Panc1 (cell line): ENCODE measurements at places on chromosomes 3 and 15. TPM values are rescaled to one million over a fixed set of nuclear protein-coding genes. Genes with fewer than 3 reads are reported as not detected.
A peak's percentile ranks its signal among the peaks of the same experiment; 100 is the strongest.

Gene NLGN1
- 0.85 TPM for total RNA-seq

- no peak overlapping the region for H3K4me3 ChIP-seq
- no peaks in the 10 kb centered on the region for H3K36me3 ChIP-seq
- H3K27ac ChIP-seq, result no peak overlapping the region
- H3K27me3 ChIP-seq, result no peaks in the 10 kb centered on the region
Measured at GRCh38 chr3:78275420-78275852, 1235.5 kb downstream of the ROBO2 start.

GRCh38 chr3:46812237-46812791, 50.9 kb downstream of the MYL3 start:
- H3K36me3 ChIP-seq, result no peaks in the 10 kb centered on the region
- DNase-seq, result no peak
- H3K27me3 ChIP-seq, result no peaks in the 10 kb centered on the region
- H3K4me3 ChIP-seq, result peak overlapping the region; percentile 50

DNA sequence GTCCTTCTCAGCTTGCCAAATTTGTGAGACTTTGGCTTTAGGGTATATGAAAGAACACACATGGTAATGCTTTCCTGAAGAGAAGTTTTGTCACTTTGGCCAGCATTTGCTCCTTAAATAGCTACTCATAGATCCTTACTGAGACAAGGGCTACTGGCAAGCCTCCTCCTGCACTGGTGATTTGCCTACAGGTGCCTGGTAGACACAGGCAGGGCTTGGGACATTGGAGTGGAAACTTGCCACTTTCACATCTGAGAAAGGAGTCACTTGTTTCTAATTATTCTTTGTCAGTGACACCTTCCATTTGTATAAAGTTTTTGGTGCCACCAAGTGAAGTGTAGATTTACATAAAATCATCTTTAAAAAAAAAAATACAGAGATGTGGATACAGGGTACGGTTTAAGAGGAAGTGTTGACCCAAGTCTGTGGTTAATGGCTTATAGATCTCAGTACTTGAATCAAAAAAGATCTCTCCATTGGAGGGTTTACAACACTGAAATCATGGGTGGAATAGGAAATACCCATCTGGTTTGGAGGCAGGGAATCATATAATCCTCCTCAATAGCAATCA, 132.8 kb upstream of the GADL1 start:
- no peak overlapping the region for H3K4me3 ChIP-seq
- no peak for DNase-seq
- no peaks in the 10 kb centered on the region for H3K4me1 ChIP-seq
- no peaks in the 10 kb centered on the region for H3K36me3 ChIP-seq

GRCh38 chr3:52145736-52146110, 8.5 kb downstream of the POC1A start:
- no peak for DNase-seq
- no peak overlapping the region for H3K27ac ChIP-seq
- H3K4me3 ChIP-seq, result no peak overlapping the region
- no peaks in the 10 kb centered on the region for H3K4me1 ChIP-seq

Gene ANO10
- 26.6 TPM for total RNA-seq

- H3K36me3 ChIP-seq, result no peaks in the 10 kb centered on the region
- H3K27me3 ChIP-seq, result no peaks in the 10 kb centered on the region
- no peak for DNase-seq
Measured at GRCh38 chr3:23377928-23378672, 175.0 kb downstream of the UBE2E2 start.

GRCh38 chr15:95017666-95018328, 786.4 kb downstream of the MCTP2 start:
- no peak for DNase-seq
- no peaks in the 10 kb centered on the region for H3K36me3 ChIP-seq
- H3K4me1 ChIP-seq, result peaks cover 3% of the 10 kb centered on the region
- H3K4me3 ChIP-seq, result no peak overlapping the region
- H3K27ac ChIP-seq, result no peak overlapping the region
- H3K27me3 ChIP-seq, result no peaks in the 10 kb centered on the region

- H3K27ac ChIP-seq, result no peak overlapping the region
- no peaks in the 10 kb centered on the region for H3K36me3 ChIP-seq
- H3K27me3 ChIP-seq, result no peaks in the 10 kb centered on the region
- no peak for DNase-seq
Measured at GRCh38 chr3:173945170-173945569, 547.6 kb downstream of the NLGN1 start.

DNA sequence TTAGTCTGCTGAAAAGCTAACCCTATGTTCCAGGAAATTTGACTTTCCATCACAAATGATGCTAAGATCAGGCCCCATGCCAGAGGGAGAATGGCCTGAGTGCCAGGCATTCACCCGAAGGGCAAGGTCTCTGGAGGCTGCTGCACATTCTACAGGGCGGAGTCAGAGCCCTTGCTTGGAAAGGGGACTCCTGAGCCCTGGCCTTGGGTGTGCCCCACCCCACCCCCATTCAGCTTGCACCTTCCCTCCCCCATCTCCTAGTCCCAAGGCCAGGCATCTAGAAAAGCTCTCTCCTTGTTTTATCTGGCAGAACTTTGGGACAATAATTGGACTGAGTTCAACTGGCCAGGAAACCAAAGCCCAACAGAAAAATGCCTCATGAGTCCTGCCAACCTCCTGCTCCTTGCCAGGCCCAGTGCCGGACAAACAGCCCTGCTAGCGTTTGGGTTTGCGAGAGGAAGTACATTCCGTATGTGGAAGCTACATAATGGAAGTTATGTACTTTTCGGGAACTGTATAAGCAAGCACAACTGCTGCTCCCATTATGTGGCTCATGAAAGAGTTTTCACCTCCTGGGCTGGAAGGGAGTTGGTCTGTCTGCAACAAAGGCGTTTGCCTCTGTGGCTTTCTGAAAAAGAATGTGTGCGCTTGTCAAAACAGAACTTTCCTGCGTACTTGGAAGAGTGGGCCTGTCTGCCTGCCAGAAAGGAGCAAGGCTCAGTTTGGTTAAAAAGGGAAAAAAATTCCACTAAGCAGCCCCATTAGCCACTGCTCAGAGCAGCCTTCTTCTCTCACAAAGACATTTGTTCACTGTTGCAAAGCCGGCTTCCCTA, 321.5 kb upstream of the CTNNB1 start:
- no peaks in the 10 kb centered on the region for H3K36me3 ChIP-seq
- no peaks in the 10 kb centered on the region for H3K4me1 ChIP-seq
- H3K4me3 ChIP-seq, result no peak overlapping the region
- DNase-seq, result no peak
- H3K27ac ChIP-seq, result no peak overlapping the region

Gene UBAP1L
- total RNA-seq, result 1.7 TPM

DNA sequence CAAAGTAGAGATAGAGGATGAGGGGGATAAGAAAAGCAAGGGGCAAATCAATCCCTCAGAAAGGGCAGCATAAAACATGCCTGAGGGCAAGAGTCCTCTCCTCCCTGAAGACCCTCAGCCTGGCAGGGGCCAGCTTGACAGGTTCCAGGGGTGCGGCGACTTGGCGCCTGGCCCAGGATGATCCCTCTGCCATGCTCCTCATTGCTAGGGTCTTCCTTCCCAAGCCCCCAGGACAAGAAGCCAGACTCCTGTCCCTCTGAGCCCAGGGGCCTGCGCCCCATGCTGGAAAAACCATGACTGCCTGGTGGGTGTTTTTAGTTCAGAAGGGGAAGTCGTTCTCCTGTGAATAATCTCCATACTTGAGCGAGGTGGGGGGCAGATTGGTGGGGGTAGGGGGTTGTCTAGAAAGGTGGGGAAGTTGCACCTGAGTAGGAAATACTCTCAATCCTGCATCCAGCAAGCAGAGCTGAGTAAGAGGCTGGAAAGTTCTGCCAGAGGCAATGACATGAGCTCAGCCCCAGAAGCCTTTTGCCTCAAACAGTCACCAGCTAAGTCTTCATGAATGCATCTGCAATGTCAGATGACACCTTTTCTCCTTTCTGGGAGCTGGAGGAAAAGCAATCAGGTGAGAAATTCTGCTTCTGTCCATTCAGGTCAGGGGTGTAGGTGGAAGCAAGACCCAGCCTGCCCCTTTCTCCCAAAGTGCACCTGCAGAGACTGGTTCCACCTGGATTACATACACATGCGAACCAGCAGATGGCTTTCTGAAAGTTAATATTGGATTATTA, 18.3 kb downstream of the SLC12A8 start:
- no peak overlapping the region for H3K4me3 ChIP-seq
- no peak for DNase-seq
- no peak overlapping the region for H3K27ac ChIP-seq
- no peaks in the 10 kb centered on the region for H3K27me3 ChIP-seq
- peaks cover 2% of the 10 kb centered on the region; the same call in 1 of the 2 replicates for H3K4me1 ChIP-seq

DNA sequence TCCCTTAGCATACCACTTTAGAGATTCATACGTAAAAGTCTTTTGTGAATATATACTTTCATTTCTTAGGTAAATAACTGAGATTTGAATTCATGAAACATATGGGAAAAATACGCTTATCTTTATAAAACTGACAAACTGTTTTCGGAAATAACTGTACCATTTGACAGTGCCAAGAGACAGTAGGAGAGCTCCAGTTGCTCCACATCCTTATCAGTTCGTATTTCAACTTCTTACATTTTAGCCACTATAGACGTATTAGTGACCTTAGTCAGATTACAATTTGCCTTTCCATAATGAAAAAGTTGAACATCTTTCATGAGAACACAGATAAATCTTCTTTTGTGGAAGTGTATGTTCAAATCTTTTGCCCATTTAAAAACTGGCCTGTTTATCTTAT, 133.5 kb downstream of the NR2E3 start:
- no peaks in the 10 kb centered on the region for H3K4me1 ChIP-seq
- DNase-seq, result no peak
- H3K36me3 ChIP-seq, result no peaks in the 10 kb centered on the region
- H3K27ac ChIP-seq, result no peak overlapping the region
- H3K4me3 ChIP-seq, result no peak overlapping the region
- H3K27me3 ChIP-seq, result no peaks in the 10 kb centered on the region

- H3K4me3 ChIP-seq, result no peak overlapping the region
- no peaks in the 10 kb centered on the region for H3K27me3 ChIP-seq
- no peak for DNase-seq
Measured at GRCh38 chr3:30548600-30548999, 57.8 kb upstream of the TGFBR2 start.

DNA sequence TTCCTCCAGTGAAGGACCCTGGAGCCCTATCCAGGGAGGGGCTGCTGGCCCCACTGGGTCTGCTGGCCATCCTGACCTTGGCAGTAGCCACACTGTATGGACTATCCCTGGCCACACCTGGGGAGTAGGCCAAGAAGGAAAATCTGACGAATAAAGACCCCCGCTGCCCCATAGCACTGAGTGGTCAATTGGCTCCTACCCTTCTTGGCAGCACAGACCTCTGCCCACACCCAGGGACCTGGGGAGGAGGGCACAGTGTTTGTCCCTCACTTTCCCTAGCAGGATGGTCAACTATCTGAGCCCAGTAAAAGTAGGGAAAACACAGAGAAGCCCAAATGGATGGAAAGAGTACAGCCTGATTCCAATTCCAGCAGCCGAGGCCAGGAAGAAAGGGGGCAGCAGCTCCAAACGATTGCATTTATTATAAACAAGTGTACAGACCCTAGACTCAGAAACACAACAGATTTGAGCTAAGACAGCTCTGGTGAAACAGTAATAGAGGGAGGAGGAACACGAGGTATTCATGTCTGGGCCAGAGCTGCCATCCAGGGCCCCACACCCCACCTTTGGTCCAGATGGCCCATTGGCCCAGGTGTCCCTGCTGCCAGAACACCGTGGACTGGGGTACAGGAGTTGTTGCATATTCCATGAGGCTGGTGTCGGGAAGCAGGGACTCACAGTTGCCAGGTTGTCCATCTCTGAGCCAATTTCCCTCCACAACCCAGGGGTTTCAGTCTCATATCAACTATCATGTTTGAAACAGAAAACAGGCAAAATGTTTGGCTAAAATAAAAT, 21.1 kb downstream of the ATRIP start:
- peaks cover 10% of the 10 kb centered on the region for H3K4me1 ChIP-seq
- H3K4me3 ChIP-seq, result no peak overlapping the region
- H3K27ac ChIP-seq, result no peak overlapping the region
- H3K36me3 ChIP-seq, result no peaks in the 10 kb centered on the region; the same call in 1 of the 2 replicates
- H3K27me3 ChIP-seq, result no peaks in the 10 kb centered on the region
- DNase-seq, result no peak

Gene GOLGA8N
- total RNA-seq, result 4.1 TPM

Gene RBM6
- 43.6 TPM for total RNA-seq

GRCh38 chr15:37041042-37041441, 59.3 kb downstream of the MEIS2 start:
- H3K4me1 ChIP-seq, result peaks cover 1% of the 10 kb centered on the region
- DNase-seq, result no peak
- no peaks in the 10 kb centered on the region for H3K27me3 ChIP-seq

- H3K4me3 ChIP-seq, result no peak overlapping the region
- H3K27me3 ChIP-seq, result no peaks in the 10 kb centered on the region
- H3K36me3 ChIP-seq, result peaks cover 4% of the 10 kb centered on the region
- H3K4me1 ChIP-seq, result peaks cover 24% of the 10 kb centered on the region; the same call in 1 of the 2 replicates
- no peak for DNase-seq
Measured at GRCh38 chr3:138678086-138678485, 69.5 kb downstream of the FAIM start.

DNA sequence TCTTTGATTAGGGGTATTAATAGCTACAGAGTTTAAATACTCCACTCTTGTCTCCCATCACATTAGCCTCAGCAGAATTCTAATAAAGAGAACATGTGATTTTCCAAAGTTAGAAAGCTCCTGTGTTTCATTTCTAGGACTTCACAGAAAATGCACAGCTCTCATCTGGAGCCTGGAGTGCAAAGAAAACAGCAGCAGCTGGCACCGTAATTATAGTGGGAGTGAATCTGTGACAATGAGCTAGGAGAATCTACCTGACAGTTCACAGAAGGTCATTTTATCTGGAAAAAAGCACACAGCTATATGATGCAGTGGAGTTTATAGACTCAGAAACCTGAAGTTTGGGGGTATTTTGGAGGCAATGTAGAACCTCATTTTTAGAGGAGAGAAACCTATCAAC, 5.4 kb upstream of the TRIM59 start:
- no peaks in the 10 kb centered on the region for H3K36me3 ChIP-seq
- H3K4me3 ChIP-seq, result no peak overlapping the region
- H3K27me3 ChIP-seq, result no peaks in the 10 kb centered on the region
- H3K4me1 ChIP-seq, result peaks cover 5% of the 10 kb centered on the region; the same call in 1 of the 2 replicates

GRCh38 chr3:47612879-47613278, 34.2 kb upstream of the CSPG5 start:
- no peak overlapping the region for H3K27ac ChIP-seq
- peaks cover 9% of the 10 kb centered on the region; the same call in 1 of the 2 replicates for H3K36me3 ChIP-seq
- DNase-seq, result no peak
- H3K4me3 ChIP-seq, result no peak overlapping the region
- H3K4me1 ChIP-seq, result no peaks in the 10 kb centered on the region; the same call in 1 of the 2 replicates

DNA sequence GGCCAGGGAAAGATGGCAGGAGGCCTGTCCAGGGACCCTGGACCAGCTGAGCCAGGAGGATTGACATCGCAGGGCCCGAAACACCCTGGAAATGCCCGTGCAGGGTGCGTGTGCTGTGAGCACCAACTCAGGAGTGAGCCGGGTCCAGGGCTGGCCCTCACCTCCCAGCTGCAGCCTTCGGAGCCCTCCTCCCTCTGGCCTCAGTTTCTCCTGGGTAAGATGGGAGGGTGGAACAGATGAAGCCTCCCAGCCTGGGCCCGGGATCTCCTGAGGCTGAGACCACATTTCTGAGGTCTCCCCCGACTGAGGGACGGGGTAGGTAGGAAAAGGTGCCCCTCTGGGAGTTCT, 5.3 kb upstream of the CALML4 start:
- no peaks in the 10 kb centered on the region for H3K27me3 ChIP-seq
- no peak for DNase-seq
- no peak overlapping the region for H3K27ac ChIP-seq

Gene FRMD5
- 18.3 TPM for total RNA-seq

Gene GOLGA6L7
- total RNA-seq, result not detected
